Cardiac fibroblast (primary cell): ENCODE measurements at places on chromosomes 5 and 9.
A peak's percentile ranks its signal among the peaks of the same experiment; 100 is the strongest.

GRCh38 chr5:175567954-175568353 lies 89.6 kb downstream of the SFXN1 start:
- DNase-seq, result no peak

GRCh38 chr9:16721972-16722371 lies 148.5 kb downstream of the BNC2 start:
- DNase-seq, result peak; percentile 96

- no peak for DNase-seq
Measured at GRCh38 chr9:18350036-18350435, 123.9 kb upstream of the ADAMTSL1 start.

GRCh38 chr5:123907349-123907748 lies 395.4 kb downstream of the CSNK1G3 start:
- no peak for DNase-seq

- no peak for DNase-seq
Measured at GRCh38 chr5:153753645-153754432, 263.4 kb downstream of the GRIA1 start.

GRCh38 chr5:57325678-57326397 lies 152.0 kb downstream of the GPBP1 start:
- DNase-seq, result no peak

DNA sequence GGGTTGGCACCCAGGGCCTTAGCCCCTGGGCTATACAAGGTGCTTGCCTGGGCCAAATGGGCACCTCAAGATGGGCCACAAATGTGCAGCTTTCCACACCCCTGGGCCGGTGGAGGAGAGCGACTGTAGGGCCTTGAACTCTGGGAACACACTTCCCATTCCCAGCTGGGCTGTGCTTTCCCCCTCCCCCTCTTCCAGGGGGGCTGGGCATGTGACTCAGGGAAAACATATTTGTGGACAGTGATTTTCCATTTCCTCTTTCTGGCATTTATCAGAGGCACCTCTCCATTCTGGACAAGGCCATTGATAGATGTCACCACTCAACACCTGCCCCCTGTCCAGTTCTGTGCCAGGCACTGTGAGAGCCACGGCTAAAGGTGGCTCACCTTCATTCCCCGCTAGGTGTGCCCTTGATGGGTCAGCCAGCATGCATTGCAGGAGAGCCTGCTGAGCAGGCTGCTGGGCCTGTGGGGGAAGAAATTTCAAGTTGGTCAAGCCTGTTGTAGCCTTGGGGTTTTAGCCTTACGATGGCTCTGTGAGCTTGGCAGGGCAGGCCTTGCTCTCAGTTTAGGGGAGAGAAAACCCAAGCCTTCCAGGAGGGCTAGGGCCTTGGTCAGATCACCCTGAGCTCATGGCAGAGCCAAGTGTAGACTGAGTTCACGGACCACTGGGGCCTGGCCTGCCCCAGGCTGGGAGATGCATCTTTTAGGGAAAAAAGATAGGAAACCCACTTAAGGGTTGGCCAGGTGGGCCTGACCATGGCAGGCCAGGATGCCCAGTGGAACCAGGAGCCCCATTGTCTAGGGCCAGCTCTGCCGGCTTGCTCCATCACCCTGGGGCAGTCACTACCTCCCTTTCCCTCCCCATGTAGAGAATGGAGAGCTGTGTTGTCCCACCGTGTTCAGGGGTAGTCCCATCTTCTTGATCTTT lies 113.9 kb downstream of the DAB2IP start:
- DNase-seq, result peak; percentile 49

DNA sequence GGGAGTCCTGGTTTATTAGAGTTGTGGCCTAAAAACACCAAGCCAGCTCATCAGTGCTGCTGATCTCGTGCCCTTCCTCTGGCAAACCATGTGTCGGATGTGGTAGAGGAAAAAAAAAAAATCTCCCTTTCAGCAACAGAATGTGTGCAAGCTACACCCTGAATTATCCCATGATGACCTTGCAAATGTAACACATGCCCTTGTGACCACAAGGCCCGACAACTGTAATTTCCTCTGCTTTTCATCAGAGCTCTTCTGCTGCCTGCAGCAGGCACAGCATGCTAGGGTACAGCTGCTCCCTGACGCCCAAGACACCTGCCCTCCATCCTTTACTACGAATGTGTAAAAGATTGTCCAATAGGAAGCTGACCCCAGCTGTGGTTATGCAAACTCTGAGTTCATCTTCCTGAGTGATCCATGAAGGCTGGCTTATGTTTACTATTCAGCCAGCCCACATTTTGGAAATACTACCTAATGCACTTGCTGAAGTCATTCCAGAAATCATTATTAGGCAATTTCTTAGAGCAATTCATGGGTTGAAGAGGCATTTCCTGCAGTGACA lies 14.6 kb upstream of the BNC2 start:
- peak; percentile 84 for DNase-seq

GRCh38 chr9:30116673-30117217 lies 2267.7 kb upstream of the ACO1 start:
- DNase-seq, result no peak

DNA sequence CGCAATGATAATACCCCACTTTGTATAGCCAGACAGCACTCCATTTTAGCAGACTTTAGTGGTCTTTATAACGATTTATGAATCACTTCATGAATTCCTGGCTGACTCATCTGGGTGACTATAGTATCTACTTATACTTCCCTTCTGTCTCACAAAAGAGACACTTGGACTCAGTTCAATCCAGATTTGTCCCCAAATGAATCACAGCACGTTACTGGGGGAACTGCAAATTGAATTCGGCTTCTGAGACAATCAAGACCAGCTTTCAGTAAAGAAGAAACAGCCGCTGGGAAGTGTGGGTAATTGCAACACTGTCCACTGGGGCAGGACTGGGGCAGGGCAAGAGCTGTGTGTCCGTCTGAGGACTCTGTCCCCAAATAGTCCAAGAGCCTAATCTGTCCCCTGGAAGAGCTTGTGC lies 337.3 kb upstream of the RFX3 start:
- DNase-seq, result peak; percentile 58

GRCh38 chr9:126701813-126702140 lies 88.0 kb downstream of the LMX1B start:
- DNase-seq, result no peak

- DNase-seq, result no peak
Measured at GRCh38 chr5:2120361-2120760, 237.6 kb upstream of the IRX4 start.

DNA sequence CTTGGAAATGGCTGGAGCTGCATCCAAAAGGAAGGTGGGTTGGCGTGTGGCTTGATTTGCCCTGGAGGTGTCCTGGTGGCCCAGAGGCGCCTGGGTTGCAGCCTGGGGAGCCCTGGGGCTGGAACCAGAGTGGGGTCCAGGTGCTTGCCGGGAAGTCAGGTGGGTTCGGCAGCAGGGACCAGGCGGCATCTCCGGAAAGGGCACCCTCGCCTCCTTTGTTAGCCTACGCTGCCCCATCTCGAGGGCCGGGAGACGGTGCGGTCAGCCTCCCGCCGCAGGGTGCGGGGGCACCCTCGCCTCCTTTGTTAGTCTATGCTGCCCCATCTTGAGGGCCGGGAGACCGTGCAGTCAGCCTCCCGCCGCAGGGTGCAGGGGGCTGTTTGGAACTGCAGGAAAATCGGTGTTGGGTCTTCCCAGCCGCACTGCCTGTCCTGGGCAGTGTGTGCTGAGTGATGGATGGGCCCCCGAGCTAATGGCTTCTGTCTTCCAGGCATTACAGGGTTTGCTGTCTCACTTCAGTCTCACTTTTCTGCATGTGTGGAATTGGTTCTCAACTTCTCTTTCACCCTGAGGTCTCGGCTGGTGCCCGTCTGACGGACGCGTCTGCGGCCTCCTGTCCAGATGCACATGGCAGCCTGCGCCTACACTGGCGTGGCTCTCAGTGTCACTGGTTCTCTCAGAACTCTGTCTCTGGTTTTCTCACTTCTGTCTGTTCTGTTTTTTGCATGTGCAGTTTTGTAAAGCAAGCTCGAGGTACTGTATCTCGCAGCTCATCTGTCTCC lies 139.0 kb downstream of the CACNA1B start:
- DNase-seq, result no peak

- no peak for DNase-seq
Measured at GRCh38 chr5:91190314-91190690, 192.8 kb downstream of the ARRDC3 start.

DNA sequence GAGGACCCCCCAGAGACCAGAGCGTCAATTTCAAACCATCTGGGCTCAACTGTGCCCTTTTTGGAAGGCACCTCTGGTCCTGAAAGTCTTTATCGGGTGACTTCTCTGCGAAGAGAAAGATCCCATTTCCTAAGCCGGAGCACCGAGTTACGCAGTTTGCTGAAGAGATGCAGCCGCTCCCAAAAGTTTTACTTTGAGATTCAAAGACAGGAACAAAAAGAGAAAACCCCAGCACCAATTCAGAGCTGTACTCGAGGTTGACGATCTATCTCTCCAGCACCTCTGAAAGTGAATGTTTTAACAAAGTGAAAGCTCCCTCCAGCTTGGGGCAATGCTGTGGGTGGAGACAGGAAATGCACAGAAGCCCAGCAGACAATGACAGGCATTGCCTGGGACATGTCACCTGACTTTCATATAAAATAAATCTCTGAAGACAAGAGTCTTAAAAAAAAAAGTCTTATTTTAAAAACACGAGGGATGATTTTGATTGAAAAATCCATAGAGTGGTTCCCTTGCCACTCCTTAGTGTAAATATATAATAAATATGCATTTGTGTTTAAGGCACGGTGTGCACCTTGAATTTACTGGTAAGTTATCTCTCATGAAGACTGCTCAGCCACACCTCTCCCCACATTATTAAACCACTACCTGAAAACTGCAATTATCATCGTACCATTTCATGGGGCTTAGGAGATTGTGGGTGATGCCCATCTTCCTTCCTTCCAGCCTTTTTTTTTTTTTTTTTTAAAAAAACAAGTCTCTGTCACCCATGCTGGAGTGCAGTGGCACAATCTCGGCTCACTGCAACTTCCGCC lies 79.9 kb downstream of the FNBP1 start:
- DNase-seq, result peak; percentile 71

- DNase-seq, result peak; percentile 88
Measured at GRCh38 chr9:111622626-111623025, 8.5 kb upstream of the DNAJC25 start.

GRCh38 chr5:162990856-162991497 lies 446.4 kb upstream of the CCNG1 start:
- DNase-seq, result no peak
